Activated T-helper 1 cell treated with anti-CD3 and anti-CD28 coated beads, Interleukin-12 subunit alpha, Interleukin-12 subunit beta, Interleukin-2, Interleukin-4 antibody, amounts not matched to agents 30 ng/mL and 10 ng/mL and 1 ng/mL, durations not matched to agents 14 hours and 24 hours and 36 hours (primary cell): ENCODE measurements at places on chromosomes 1 and 21. TPM values are rescaled to one million over a fixed set of nuclear protein-coding genes. Genes with fewer than 3 reads are reported as not detected.

The CFHR4 gene
- total RNA-seq, result not detected in 2 replicates

The MMP23B gene
- 0.49 and 0.93 TPM in 2 replicates for total RNA-seq

The LPAR3 gene
- 0.34 and 0.47 TPM in 2 replicates for total RNA-seq

The GJA8 gene
- not detected in 2 replicates for total RNA-seq

The SNAP47 gene
- total RNA-seq, result 32.2 and 33.7 TPM in 2 replicates

The FNDC10 gene
- 14.6 and 14.9 TPM in 2 replicates for total RNA-seq

The PLEKHA6 gene
- 0.05 and 0.21 TPM in 2 replicates for total RNA-seq

The ZNF648 gene
- not detected in 2 replicates for total RNA-seq

The KIF21B gene
- 50.4 and 52.0 TPM in 2 replicates for total RNA-seq

The GPATCH2 gene
- 10.4 and 12.9 TPM in 2 replicates for total RNA-seq

The ARHGEF10L gene
- total RNA-seq, result not detected in 2 replicates

The ZNF697 gene
- 2.9 and 3.0 TPM in 2 replicates for total RNA-seq

The HHAT gene
- total RNA-seq, result 0.67 and 0.73 TPM in 2 replicates

The F11R gene
- total RNA-seq, result 11.9 and 13.5 TPM in 2 replicates

The SYT14 gene
- total RNA-seq, result not detected in 2 replicates

The ATP5PO gene
- 168 and 176 TPM in 2 replicates for total RNA-seq

The CLCA1 gene
- total RNA-seq, result not detected in 2 replicates

GRCh38 chr1:185906186-185906585, 172.0 kb downstream of the HMCN1 start:
- H3K4me1 ChIP-seq, result no peaks in the 10 kb centered on the region
- no peak overlapping the region for H3K4me3 ChIP-seq
- no peaks in the 10 kb centered on the region for H3K27me3 ChIP-seq

GRCh38 chr1:7407544-7407895, 363.6 kb upstream of the VAMP3 start:
- no peak overlapping the region for H3K27ac ChIP-seq
- H3K4me1 ChIP-seq, result no peaks in the 10 kb centered on the region
- no peaks in the 10 kb centered on the region for H3K36me3 ChIP-seq
- H3K4me3 ChIP-seq, result no peak overlapping the region
- H3K27me3 ChIP-seq, result no peaks in the 10 kb centered on the region

- peaks cover 2% of the 10 kb centered on the region for H3K27me3 ChIP-seq
- H3K27ac ChIP-seq, result no peak overlapping the region
- DNase-seq, result no peak
These were observed 25.9 kb upstream of the MFSD2A start for GRCh38 chr1:39928809-39929587.

- no peak overlapping the region for H3K27ac ChIP-seq
- no peak for DNase-seq
- H3K27me3 ChIP-seq, result peaks cover 41% of the 10 kb centered on the region
- no peaks in the 10 kb centered on the region for H3K4me1 ChIP-seq
These were observed 482 bp downstream of the GRIK1 start for GRCh38 chr21:29939104-29939923.

GRCh38 chr1:58515794-58516401, 30.6 kb downstream of the OMA1 start:
- H3K4me3 ChIP-seq, result no peak overlapping the region
- no peaks in the 10 kb centered on the region for H3K27me3 ChIP-seq
- DNase-seq, result no peak
- H3K4me1 ChIP-seq, result peaks cover 16% of the 10 kb centered on the region
- H3K36me3 ChIP-seq, result peaks cover 18% of the 10 kb centered on the region

GRCh38 chr1:202107321-202107761, 15.4 kb upstream of the GPR37L1 start:
- H3K27me3 ChIP-seq, result no peaks in the 10 kb centered on the region
- DNase-seq, result no peak
- no peak overlapping the region for H3K27ac ChIP-seq
- no peaks in the 10 kb centered on the region for H3K36me3 ChIP-seq
- no peaks in the 10 kb centered on the region for H3K4me1 ChIP-seq
- no peak overlapping the region for H3K4me3 ChIP-seq

DNA sequence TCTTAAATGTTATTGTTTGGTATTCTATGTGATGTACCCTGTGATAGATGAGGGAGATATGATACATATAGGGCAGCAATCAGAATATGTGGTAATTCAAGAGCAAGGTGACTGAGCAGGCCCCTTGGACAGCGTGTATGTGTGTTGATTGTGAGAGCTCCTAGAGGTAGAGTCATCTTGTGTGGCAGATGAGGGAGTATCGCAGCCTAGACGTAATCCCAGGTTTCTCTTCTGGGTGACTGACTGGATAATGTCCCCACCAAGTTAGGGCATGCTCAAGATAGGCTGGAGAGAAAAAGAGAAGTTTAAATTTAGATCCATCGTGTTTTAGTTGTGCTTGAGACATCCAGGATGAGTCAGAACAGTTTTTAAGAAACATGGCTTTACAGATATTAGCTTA, 185.3 kb downstream of the ZP4 start:
- no peak overlapping the region for H3K4me3 ChIP-seq
- no peaks in the 10 kb centered on the region for H3K4me1 ChIP-seq
- DNase-seq, result no peak
- H3K27ac ChIP-seq, result no peak overlapping the region
- H3K36me3 ChIP-seq, result no peaks in the 10 kb centered on the region
- H3K27me3 ChIP-seq, result no peaks in the 10 kb centered on the region

- no peak overlapping the region for H3K4me3 ChIP-seq
- peaks cover 85% of the 10 kb centered on the region for H3K4me1 ChIP-seq
- H3K27ac ChIP-seq, result peak overlapping the region; percentile 18
- no peaks in the 10 kb centered on the region for H3K27me3 ChIP-seq
- peaks cover 25% of the 10 kb centered on the region for H3K36me3 ChIP-seq
These were observed 21.2 kb downstream of the ARID1A start for GRCh38 chr1:26717017-26717491.

DNA sequence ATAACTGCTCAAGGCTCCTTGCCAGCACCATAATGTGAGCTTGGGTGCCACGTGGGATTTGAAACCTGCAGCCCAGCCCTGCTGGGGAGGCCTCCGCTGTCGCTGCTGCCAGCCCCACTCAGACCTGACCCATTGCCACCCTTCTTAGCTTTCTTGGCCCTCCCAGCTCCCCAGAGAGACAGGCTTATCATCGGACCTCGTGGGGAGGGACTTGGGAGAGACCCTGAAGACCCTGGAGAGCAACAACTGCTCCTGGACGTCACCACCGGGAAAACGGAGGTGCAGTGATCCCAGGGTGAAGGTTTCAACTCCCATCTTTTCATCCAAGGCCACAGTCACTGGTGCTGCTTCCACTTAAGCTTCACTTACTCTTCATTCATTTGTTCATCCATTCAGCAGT, 596.1 kb downstream of the PTPRU start:
- H3K27ac ChIP-seq, result no peak overlapping the region
- peaks cover 14% of the 10 kb centered on the region for H3K27me3 ChIP-seq
- no peak overlapping the region for H3K4me3 ChIP-seq
- no peaks in the 10 kb centered on the region for H3K36me3 ChIP-seq
- H3K4me1 ChIP-seq, result no peaks in the 10 kb centered on the region

DNA sequence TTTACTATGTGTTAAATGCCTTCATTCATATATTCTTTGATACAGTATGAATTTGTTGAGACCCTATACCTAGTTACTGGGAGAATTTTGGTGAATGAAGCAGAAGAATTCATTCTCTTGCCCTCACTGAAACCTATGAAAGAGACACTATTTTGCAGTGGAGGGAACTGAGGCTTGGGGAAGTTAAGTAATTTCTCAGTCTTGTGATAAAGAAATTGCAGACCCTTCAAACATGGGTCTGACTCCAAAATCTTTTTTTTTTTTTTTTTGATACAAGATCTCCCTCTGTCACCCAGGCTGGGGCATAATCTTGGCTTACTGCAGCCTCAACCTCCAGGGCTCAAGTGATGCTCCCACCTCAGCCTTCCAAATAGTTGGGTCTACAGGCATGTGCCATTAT, 132.1 kb downstream of the DNM3 start:
- no peak overlapping the region for H3K4me3 ChIP-seq
- no peak overlapping the region for H3K27ac ChIP-seq
- H3K4me1 ChIP-seq, result no peaks in the 10 kb centered on the region
- peaks cover 4% of the 10 kb centered on the region for H3K27me3 ChIP-seq
- no peak for DNase-seq
- no peaks in the 10 kb centered on the region for H3K36me3 ChIP-seq

GRCh38 chr1:214318356-214318755, 37.4 kb downstream of the SMYD2 start:
- no peak overlapping the region for H3K27ac ChIP-seq
- H3K27me3 ChIP-seq, result no peaks in the 10 kb centered on the region
- H3K36me3 ChIP-seq, result peaks cover 7% of the 10 kb centered on the region
- no peak overlapping the region for H3K4me3 ChIP-seq

DNA sequence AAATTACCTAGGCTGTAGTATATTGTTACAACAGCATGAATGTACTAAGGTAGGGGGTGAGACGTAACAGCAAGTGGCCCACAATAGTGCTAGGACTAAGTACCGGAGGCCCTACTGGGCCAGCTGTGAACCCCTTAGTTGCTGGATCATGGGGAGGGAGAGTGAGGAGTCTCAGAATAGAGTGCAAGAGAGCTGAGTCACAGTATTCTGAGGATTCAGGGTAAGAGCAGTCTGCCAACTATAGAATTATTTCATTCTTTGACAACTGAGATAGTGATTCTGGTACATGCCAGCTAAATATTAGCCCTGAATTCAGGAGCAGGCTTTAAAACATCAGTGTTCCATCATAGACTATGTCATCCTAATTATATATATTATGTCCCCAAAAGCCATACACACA, 218.7 kb downstream of the TM2D1 start:
- no peak overlapping the region for H3K27ac ChIP-seq
- H3K27me3 ChIP-seq, result peaks cover 15% of the 10 kb centered on the region
- peaks cover 7% of the 10 kb centered on the region for H3K4me1 ChIP-seq
- H3K36me3 ChIP-seq, result no peaks in the 10 kb centered on the region

DNA sequence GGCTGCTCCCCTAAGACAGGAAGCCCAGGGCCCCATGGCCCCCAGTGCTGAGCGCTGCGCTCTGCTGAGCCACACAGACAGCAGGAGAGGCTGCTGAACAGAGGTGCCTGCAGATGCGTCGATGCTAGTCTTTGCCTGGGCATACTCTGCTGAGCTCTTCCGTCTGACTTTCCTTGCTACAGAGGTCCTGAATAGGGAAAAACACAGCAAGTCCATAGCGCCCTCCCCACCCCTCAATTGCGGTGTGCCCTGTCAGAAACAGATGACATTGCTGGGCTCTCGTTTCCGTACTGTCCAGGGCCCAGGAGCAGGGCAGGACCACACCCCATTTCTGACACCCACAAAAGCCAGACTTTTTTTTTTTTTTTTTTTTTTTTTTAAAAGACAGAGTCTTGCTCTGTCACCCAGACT, 252.5 kb downstream of the SDCCAG8 start:
- H3K27ac ChIP-seq, result peak overlapping the region; percentile 50
- H3K36me3 ChIP-seq, result peaks cover 7% of the 10 kb centered on the region
- no peak overlapping the region for H3K4me3 ChIP-seq
- no peaks in the 10 kb centered on the region for H3K4me1 ChIP-seq
- H3K27me3 ChIP-seq, result peaks cover 1% of the 10 kb centered on the region

DNA sequence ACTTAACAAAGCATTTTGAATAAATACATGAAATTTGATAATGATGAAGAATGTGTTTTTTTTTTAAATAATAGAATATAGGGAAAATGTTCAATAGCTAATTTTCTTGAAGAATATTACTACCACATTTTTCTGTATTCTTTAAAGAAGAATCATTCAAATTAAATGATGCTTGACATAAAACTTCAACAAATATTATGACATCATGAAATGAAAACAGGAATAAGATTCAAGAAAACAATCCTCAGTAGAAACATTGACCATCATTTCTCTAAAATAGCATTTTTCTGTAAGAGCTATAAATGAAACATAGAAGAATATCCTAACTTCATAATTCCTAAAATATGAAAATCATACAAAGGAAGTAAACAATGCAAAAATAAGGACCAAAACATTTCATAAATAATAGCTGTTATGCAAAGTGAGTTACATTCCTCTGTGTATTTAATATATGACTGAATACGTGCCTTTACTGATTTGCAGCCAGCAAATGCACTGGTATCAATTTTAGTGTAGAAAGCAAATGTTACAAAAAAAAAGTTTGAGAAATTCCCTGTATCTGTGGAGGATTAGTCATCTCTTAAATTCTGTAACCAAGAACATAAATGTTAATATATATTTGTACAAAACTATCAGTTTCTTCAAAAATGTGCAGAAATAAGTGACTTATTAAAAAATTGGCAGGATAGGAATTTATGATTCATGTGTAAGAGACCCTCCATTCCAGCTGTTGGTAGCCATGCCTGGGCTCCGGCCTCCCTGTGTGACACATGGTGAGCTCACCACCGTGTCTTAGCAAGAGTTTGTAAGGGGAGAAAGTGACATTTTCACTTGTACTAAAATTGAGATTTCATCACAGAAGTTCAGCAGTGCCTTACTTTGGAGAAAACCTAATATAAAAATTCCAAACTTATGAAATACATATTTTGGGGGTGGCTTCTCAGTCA, 15.0 kb upstream of the PTPN14 start:
- peaks cover 17% of the 10 kb centered on the region for H3K27me3 ChIP-seq
- H3K4me1 ChIP-seq, result no peaks in the 10 kb centered on the region
- no peak overlapping the region for H3K4me3 ChIP-seq
- no peak overlapping the region for H3K27ac ChIP-seq
- no peaks in the 10 kb centered on the region for H3K36me3 ChIP-seq

DNA sequence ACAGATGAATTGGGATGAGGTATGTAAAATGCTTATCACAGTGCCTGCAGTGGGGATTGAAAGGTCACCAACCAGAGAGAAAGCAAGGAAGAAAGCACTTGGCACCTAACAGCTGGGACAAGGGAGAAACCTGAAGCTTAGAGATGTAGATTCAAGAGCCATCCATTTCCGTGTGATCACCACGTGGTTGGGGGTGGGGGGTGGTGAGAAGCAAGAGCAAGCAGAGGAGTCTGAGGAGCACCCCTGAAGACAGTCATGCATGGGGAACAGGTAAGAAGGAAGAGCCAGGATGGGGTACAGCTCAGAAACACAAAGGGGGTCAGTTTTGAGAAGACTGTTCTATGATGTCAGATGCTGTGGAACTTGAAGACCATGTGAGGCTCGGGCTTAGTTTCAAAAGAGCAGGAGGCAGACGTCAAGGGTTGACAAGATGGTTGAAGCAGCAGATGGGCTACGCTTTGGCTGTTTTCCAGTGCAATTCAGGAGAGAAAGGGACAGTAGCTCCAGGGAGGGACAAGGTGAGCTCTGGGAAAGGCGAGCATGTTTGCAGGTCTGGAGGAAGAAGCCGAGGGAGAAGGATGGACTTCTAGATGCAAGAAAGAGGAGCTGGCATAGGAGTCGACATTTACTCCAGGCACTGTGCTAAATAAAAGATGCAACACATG, 17.4 kb downstream of the KANK4 start:
- DNase-seq, result no peak
- no peaks in the 10 kb centered on the region for H3K36me3 ChIP-seq
- H3K4me1 ChIP-seq, result no peaks in the 10 kb centered on the region

- no peak for DNase-seq
- no peaks in the 10 kb centered on the region for H3K27me3 ChIP-seq
- H3K4me3 ChIP-seq, result peak overlapping the region; percentile 34
- peak overlapping the region; percentile 73 for H3K27ac ChIP-seq
These were observed 5.3 kb downstream of the ARF1 start for GRCh38 chr1:228087771-228088251.
